GM04504 (cell line): ENCODE measurements at places on chromosomes 2 and 18.

GRCh38 chr2:19569300-19569791 lies 210.9 kb upstream of the OSR1 start:
- DNase-seq = no peak

DNA sequence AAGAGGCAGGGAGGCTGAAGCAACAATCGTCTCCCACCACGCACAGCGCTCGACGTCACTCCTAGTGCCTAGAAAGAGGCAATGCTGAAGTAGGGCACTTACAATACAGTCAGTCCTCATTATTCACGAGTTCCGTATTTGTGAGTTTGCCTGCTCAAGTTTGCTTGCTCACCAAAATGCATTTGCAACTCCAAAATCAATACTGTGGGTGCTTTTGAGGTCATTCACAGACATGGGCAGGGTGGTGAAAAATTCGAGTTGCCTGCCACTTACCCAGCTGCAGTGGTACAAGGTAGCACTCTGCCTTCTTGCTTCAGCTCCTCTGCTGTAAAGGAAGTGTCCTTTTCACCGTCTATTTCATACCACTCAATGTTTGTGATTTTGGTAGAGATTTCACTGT lies 113.7 kb upstream of the NCK2 start:
- no peak for DNase-seq

DNA sequence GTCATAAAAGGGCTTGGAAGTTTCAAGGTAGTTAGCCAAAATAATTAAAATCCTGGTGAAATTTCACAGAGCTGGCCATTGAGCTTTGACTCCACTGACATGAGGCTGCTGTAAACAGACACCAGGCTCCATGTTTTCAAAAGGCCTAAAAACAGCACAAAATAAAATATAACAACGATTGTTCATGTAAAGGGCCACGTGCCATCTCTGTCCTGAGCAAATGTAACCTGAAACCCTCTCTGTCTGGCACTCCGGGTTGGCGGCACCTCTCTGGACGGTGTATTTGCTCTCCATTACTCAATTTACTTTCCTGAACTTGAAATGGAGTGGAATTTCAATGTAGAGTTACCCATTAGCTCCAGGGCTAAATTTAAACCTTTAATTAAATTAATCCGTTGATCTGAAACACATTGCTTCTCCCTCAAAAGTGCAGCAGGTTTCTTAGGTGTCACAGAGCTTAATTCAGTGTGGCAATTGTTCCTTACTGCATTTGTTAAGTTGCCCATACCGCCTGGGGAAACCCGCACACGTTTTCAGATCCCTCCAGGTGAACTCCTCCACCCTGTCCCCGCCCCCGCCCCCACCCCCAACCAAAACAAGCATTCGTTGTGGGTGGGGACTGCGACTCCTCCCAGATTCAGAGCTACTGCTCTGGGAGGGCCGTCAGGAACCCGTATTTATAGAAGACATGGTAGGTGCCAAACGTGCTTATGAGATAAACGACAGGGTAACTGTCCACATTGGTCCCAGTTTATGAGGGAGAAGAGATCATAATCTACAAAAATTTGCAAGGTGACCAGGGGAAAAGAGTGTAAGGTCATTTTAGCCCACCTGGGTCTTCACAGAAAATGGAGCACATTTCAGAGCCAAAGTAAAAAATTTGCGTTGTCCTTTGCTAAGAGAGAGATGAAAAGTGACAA lies 1.2 kb upstream of the CABLES1 start:
- no peak for DNase-seq

DNA sequence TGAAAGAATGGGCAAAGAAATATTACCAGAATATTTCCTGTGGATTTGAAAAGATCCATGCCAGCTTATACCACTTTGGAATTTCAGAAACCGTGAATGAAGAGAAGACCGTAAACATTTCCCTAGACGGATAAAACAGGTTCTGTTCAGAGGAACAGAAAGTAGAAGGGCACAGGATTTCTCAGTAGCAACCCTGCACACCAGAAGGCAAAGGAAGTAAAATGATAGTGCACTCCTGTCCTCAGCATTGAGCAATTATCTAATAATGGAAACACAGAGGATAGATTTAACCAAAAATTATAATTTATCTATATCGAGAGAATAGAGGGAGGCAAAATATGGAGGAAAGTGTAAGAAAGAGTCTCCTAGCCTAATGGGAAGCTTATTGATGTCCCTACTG lies 87.0 kb upstream of the ITGA6 start:
- DNase-seq = no peak

DNA sequence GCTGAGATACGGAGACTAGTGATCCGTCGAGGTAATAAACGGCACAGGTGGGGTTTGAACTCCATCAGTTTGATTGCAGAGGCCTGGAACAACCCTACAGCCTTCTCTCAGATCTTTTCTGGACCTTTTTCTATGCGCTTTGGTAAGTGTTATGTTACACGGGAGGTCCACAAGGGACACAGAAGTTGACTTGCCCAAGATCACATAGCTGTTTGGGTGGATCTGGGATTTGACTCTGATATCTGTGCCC lies 1.1 kb upstream of the DNPEP start:
- DNase-seq = no peak

GRCh38 chr2:144332356-144333142 lies 187.4 kb downstream of the ZEB2 start:
- peak; percentile 74 for DNase-seq

- DNase-seq = no peak
Observed at GRCh38 chr2:176453784-176454183, 184.5 kb downstream of the MTX2 start.

GRCh38 chr2:220940646-220941045 lies 631.5 kb downstream of the EPHA4 start:
- DNase-seq = no peak

DNA sequence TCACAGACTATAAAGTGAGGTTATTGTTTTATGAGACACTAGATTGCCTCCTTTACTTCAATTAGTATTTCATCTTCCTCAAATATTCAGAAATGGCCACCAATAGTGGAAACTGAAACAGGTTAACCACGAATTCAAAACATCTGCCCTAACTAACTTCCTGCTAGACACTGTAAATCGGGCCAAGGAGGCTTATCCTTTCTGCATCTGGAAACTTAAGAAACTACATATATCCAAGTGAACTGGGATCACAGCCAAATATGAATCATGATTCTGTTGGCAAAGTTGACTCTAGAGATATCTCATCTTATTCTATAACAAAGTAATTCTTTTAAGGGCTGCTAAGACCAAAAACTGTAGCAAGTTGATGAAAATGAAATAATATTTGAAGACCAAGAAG lies 136.6 kb upstream of the ZC3H15 start:
- DNase-seq = peak; percentile 25

GRCh38 chr2:155099784-155100183 lies 401.3 kb downstream of the KCNJ3 start:
- DNase-seq = no peak
